Endothelial cell of umbilical vein (primary cell): ENCODE measurements at places on chromosomes 11 and 22. TPM values are rescaled to one million over a fixed set of nuclear protein-coding genes. Genes with fewer than 3 reads are reported as not detected.

The IRAG1 gene
- total RNA-seq = 0.35 and 0.38 TPM in 2 replicates

The ZNF215 gene
- total RNA-seq = 2.9 and 6.0 TPM in 2 replicates

The SLC22A8 gene
- total RNA-seq = not detected in 2 replicates

The KCNK4 gene
- 0.44 TPM in 1 of 2 replicates, not detected in the other for total RNA-seq

The RAB39A gene
- total RNA-seq = not detected in 2 replicates

The KCNE3 gene
- total RNA-seq = 1.3 and 2.2 TPM in 2 replicates

The APOA5 gene
- total RNA-seq = not detected in 2 replicates

The KRTAP5-3 gene
- total RNA-seq = not detected in 2 replicates

The LRRC75B gene
- 6.4 and 8.9 TPM in 2 replicates for total RNA-seq

The NLRP10 gene
- not detected in 2 replicates for total RNA-seq

The INPP5J gene
- 0.49 and 0.65 TPM in 2 replicates for total RNA-seq

The SOX6 gene
- 0.14 and 3.7 TPM in 2 replicates for total RNA-seq

The TMPRSS4 gene
- total RNA-seq = not detected in 2 replicates

The HEPN1 gene
- total RNA-seq = not detected in 2 replicates

The KCNJ1 gene
- total RNA-seq = not detected in 2 replicates

The PTPMT1 gene
- 44.6 and 46.6 TPM in 2 replicates for total RNA-seq

The PRMT3 gene
- total RNA-seq = 13.3 and 15.2 TPM in 2 replicates

The SHISAL1 gene
- total RNA-seq = 0.07 and 0.09 TPM in 2 replicates

The PMM1 gene
- total RNA-seq = 12.8 and 14.6 TPM in 2 replicates

The TSPAN32 gene
- not detected in 2 replicates for total RNA-seq

The EIF3D gene
- 192 and 201 TPM in 2 replicates for total RNA-seq

The CTSF gene
- total RNA-seq = 11.0 and 14.4 TPM in 2 replicates

The CCDC157 gene
- 1.7 and 2.1 TPM in 2 replicates for total RNA-seq

The IL17REL gene
- 0.12 and 0.15 TPM in 2 replicates for total RNA-seq

The OR51B5 gene
- total RNA-seq = not detected in 2 replicates

The TUG1 gene
- 76.8 and 85.9 TPM in 2 replicates for total RNA-seq

The RASL10A gene
- 1.3 and 1.9 TPM in 2 replicates for total RNA-seq

The C22orf31 gene
- not detected in 2 replicates for total RNA-seq

The MS4A12 gene
- total RNA-seq = not detected in 2 replicates

The MCAT gene
- total RNA-seq = 16.9 and 17.8 TPM in 2 replicates

The GLB1L2 gene
- total RNA-seq = 0.28 and 0.55 TPM in 2 replicates

The INPPL1 gene
- 184 and 211 TPM in 2 replicates for total RNA-seq

The RFPL3 gene
- not detected in 2 replicates for total RNA-seq

The BATF2 gene
- 0.75 and 0.81 TPM in 2 replicates for total RNA-seq

The MIOX gene
- not detected in 2 replicates for total RNA-seq

The ACTN3 gene
- total RNA-seq = 0.18 TPM in 1 of 2 replicates, not detected in the other

The TRPM5 gene
- not detected in 2 replicates for total RNA-seq

The RBM14 gene
- 95.9 and 104 TPM in 2 replicates for total RNA-seq

The PLEKHA7 gene
- 3.8 and 6.8 TPM in 2 replicates for total RNA-seq

The GRM5 gene
- total RNA-seq = 0.11 and 0.28 TPM in 2 replicates

The DRICH1 gene
- 0.32 TPM in 1 of 2 replicates, not detected in the other for total RNA-seq

The GRAP2 gene
- total RNA-seq = not detected in 2 replicates

The MFRP gene
- total RNA-seq = not detected in 2 replicates

The IGF2 gene
- total RNA-seq = 21.0 and 34.1 TPM in 2 replicates

The APOL5 gene
- total RNA-seq = not detected in 2 replicates

The HTR3A gene
- total RNA-seq = not detected in 2 replicates

The SUSD2 gene
- total RNA-seq = 0.18 and 0.27 TPM in 2 replicates

The ZNRF3 gene
- 4.4 and 5.2 TPM in 2 replicates for total RNA-seq

The TMEM86A gene
- total RNA-seq = 2.5 and 2.6 TPM in 2 replicates

The CBLIF gene
- total RNA-seq = not detected in 2 replicates
